GM12878 (cell line): ENCODE measurements at places on chromosomes 3 and 15.

- DNase-seq: no peak
These were observed 54.8 kb upstream of the MITF start for GRCh38 chr3:69684309-69684961.

DNA sequence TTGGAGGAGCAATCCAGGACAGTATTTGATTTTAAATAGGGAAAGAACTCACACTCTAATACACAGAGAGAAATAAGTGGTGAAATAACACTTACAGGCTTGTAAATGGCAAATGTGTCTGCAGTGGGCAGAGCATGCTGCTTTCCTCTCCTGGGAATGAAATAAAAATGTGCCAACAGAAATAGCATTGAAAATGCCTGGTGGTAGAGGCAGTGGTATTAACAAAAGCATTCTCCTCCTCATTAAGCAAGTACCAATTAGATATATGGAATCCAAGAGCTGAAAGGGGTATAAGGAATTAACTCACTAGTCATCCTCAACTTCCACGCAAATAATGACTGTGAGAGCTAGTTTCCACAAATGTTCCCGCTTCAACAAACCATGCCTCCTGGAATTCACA is 364.1 kb upstream of the KCNMB2 start:
- DNase-seq: no peak

GRCh38 chr3:196749125-196749524 is 9.5 kb downstream of the PAK2 start:
- DNase-seq: no peak

- no peak for DNase-seq
These were observed 278.1 kb downstream of the ZPLD1 start for GRCh38 chr3:102712896-102713295.

- DNase-seq: no peak
These were observed 496.2 kb downstream of the FHIT start for GRCh38 chr3:60755094-60755493.

DNA sequence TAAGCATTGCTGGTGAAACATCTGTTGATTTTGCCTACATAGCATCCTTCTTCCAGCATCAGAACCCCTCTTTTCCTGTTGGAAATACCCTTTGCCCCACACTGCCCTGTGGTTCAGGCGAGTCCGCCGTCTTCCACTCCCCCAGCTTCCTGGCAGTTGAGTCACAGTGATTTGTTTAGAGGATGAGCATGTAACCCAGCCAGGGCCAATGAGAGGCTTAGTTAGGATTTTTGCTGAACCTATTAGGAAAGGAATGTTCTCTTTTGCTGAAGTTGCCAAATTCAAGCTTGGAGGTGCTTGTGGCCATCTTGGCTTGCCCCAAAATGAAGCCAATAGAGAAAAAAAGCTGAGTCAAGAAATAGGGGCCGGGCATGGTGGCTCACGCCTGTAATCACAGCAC is 19.0 kb upstream of the MEX3B start:
- DNase-seq: no peak

- DNase-seq: no peak
These were observed 626.1 kb downstream of the MAGI1 start for GRCh38 chr3:65412588-65412987.

DNA sequence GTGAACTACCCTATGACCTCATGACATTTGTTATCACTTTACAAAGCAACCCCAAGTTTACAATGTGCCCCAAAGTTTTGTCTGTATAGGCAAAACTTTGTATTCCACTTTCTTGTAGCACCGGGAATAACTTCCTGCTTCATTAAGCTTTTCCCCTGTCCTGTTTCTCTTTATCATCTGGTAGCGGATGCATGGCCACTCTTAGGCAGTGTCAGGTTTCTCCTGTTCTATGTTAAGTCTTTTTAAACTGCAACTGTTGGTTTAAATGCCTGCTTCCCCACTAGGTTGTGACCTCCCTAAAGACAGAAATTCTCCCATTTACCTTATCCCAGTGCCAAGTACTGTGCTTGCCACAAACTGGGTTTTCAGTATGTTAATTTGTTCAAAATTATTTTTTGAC is 433.6 kb upstream of the DPH6 start:
- no peak for DNase-seq

DNA sequence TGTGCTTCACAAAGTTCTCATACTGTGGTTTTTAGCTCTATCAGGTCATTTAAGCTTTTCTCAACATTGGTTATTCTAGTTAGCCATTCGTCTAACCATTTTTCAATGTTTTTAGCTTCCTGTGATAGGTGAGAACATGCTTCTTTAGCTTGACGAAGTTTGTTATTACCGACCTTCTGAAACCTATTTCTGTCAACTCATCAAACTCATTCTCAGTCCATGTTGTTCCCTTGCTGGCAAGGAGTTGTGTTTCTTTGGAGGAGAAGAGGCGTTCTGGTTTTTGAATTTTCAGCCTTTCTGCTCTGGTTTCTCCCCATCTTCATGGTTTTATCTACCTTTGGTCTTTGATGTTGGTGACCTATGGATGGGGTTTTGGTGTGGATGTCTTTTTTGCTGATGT is 120.9 kb downstream of the NFKBIZ start:
- no peak for DNase-seq

DNA sequence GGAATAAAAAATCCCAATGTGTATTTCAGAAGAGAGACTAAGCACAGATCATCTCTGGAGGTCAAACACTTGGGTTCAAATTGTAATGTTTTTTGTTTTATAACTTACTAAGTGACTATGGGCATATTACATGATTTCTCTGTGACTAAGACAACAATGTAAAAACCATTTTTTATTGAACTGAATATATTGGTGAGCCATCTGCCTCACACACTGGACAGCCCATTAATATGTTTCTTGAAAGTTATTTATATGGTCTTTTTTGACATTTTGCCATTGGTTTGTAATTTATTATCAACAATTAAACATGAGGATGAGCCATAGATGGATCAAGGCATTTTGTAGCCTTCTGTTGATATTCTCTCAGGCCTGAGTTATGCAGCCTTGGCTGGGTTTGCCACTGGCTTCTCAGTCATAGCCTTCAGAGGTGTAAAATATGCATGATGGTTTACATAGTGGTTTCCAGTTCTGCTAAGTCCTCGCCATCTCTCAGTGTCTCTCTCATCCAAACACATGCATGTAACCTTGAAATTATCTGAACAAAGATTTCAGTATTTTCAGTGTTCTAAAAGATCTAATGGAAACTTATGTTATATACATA is 997.2 kb downstream of the DIPK2A start:
- no peak for DNase-seq

GRCh38 chr15:83516935-83517334 is 69.8 kb downstream of the SH3GL3 start:
- no peak for DNase-seq

DNA sequence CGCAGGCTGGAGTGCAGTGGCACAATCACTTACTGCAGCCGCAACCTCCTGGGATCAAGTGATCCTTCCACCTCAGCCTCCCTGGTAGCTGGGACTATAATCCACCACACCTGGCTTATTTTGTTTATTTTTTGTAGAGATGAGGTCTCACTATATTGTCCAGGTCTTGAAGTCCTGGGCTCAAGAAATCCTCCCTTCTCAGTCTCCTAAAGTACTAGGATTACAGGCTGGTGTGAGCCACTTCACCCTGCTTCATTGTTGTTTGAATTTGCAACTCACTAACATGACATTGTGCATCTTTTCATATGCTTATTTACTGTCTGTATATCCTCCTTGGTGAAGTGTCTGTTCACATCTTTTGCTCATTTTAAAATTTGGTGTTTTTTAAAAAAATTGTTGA is 10.1 kb downstream of the PARP15 start:
- no peak for DNase-seq

- DNase-seq: no peak
These were observed 11.5 kb downstream of the SEMA3F start for GRCh38 chr3:50166620-50167019.

- DNase-seq: peak; percentile 95
These were observed 12.7 kb downstream of the ZBTB38 start for GRCh38 chr3:141380987-141381386.

GRCh38 chr3:50201573-50202315 is 3.3 kb upstream of the SLC38A3 start:
- DNase-seq: no peak

DNA sequence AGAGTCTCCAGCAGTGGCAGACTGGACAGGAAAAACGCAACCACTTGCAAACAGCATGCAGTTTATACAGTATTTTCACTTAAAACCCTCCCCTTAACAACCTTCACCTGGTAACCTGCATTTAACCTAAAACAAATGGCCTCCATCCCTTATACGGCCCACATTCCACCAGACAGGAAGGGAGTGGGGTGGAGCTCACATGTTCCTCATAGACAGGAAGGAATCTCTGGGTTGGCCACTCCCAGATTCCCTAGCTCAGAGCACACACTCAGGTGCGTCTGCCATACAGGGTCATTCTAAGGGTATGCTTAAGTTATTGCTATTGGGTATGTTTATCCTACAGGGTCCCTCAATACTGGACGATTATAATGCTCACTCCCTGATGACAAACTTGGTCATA is 16.8 kb upstream of the ABHD2 start:
- DNase-seq: no peak

- DNase-seq: no peak
These were observed 47.0 kb downstream of the PSMD6 start for GRCh38 chr3:63976161-63976871.

DNA sequence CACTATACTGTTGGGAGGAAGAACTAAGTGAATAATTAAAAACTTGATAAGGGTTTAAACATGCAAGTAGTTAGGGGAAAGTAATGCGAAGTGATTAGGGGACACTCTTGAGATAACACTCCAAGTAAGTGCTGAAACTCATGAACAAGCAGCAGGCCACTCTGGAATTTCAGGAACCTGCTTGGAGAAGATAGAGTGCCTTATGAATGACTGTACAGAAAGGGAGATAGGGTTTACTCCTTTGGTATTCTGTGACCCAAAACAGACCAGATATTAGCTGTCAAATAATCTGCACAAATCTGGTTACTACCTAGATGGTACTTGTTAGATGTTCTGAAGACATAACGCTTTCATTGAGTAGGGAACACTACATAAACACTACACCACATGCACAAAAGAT is 85.6 kb downstream of the FRMD4B start:
- no peak for DNase-seq

DNA sequence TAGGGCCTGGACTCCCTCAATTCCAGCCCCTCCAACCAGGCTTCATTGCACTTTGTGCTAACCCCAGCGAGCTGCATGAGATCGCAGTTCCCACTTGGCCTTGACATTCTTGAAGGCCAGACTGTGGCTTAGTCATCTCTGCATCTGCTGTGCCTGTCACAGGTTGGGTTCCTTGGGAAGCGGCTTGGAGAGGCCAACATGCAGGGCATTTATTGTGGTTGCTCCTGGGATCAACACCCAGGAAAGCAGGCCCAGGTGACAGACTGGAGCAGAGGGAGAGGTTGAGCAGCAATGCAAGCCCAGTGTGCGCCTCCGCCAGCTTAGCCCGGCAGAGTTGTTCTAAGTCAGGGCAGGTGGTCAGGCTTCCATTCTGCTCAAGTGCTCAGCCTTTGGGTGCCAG is 10.5 kb downstream of the ABCF3 start:
- DNase-seq: no peak

GRCh38 chr3:14853271-14853951 is 34.6 kb downstream of the FGD5 start:
- no peak for DNase-seq

- peak; percentile 39 for DNase-seq
These were observed 27.3 kb upstream of the BCL2L10 start for GRCh38 chr15:52139599-52140462.

- no peak for DNase-seq
These were observed 303.4 kb downstream of the ZNF621 start for GRCh38 chr3:40827942-40828688.

GRCh38 chr15:76345583-76345879 is 9.0 kb downstream of the ISL2 start:
- no peak for DNase-seq

DNA sequence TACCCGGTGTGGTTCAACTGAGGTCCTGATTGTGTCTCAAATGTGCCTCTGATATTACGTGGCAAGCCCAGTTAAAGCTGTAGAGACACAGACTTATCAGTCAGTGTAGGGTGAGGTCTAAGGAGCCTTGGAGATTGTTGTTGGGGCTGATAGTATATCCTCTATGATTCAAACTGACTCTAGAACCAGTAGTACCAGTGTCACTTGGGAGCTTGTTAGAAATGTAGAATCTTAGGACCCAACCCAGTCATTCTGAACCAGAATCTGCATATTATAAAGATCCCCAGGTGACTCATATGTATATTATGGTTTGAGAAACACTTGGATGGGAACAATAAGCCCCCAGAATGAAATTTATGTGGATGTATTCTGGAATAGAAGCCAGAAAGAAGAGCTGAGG is 83.5 kb downstream of the PIK3R4 start:
- DNase-seq: no peak

- DNase-seq: no peak
These were observed 74.8 kb downstream of the DNASE1L3 start for GRCh38 chr3:58135712-58136543.

GRCh38 chr15:56821721-56822425 is 88.6 kb upstream of the ZNF280D start:
- DNase-seq: no peak

GRCh38 chr3:149494022-149494758 is 19.7 kb downstream of the TM4SF4 start:
- DNase-seq: no peak

- DNase-seq: no peak
These were observed 22.8 kb downstream of the KLHL25 start for GRCh38 chr15:85771781-85772445.

- no peak for DNase-seq
These were observed 17.7 kb downstream of the CPNE4 start for GRCh38 chr3:132017137-132017536.

GRCh38 chr3:61333192-61333961 is 82.1 kb upstream of the FHIT start:
- DNase-seq: no peak

- DNase-seq: no peak
These were observed 196.8 kb upstream of the ZNF717 start for GRCh38 chr3:75982151-75982550.

- DNase-seq: no peak
These were observed 19.2 kb upstream of the PLA2G4F start for GRCh38 chr15:42175671-42176070.

GRCh38 chr3:160725338-160725737 is 30.7 kb upstream of the PPM1L start:
- DNase-seq: no peak

DNA sequence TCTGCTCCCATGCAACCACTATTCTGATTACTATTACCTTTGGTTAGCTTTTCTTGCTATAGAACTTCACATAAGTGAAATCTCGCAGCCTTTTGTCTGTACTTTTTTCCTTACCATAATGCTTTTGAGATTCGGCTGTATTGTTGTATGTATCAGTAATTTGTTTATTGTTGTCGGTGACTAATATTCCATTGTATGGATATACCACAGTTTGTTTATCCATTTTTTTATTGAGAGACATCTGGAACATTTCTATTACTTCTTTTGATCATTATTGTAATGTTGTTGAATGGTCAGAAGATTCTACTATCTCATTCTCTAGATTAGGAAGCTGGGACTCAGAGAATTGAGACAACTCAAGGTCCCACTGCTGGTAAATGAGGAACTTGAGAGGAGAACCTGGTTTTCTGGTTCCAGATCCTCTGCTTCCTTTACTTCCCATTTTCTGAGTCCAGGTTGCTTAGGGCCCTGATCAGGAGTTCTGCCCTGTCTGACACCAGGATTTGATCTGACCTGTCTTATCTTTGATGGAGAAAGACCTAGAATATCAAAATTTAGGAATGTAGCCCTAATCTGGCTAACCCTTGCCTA is 18.2 kb upstream of the SPTSSB start:
- DNase-seq: no peak

GRCh38 chr3:176078906-176079305 is 1118.4 kb downstream of the TBL1XR1 start:
- no peak for DNase-seq

- DNase-seq: peak; percentile 36
These were observed 252.2 kb upstream of the TBL1XR1 start for GRCh38 chr3:177449360-177450006.

- no peak for DNase-seq
These were observed 140.7 kb downstream of the IMPG2 start for GRCh38 chr3:101179637-101180036.
